Tongue (tissue), 3 donors: ENCODE measurements at places on chromosomes 13 and 19. TPM values are rescaled to one million over a fixed set of nuclear protein-coding genes. Genes with fewer than 3 reads are reported as not detected.

Gene SPIB
- total RNA-seq: 0.10 TPM

Gene SUGP2
- 59.3 TPM for total RNA-seq

Gene FCER2
- total RNA-seq: not detected

Gene OR7A5
- total RNA-seq: not detected

Gene NLRP9
- not detected for total RNA-seq

Gene SIGLEC11
- 0.92 TPM for total RNA-seq

Gene PCDH17
- total RNA-seq: 12.1 TPM

DNA sequence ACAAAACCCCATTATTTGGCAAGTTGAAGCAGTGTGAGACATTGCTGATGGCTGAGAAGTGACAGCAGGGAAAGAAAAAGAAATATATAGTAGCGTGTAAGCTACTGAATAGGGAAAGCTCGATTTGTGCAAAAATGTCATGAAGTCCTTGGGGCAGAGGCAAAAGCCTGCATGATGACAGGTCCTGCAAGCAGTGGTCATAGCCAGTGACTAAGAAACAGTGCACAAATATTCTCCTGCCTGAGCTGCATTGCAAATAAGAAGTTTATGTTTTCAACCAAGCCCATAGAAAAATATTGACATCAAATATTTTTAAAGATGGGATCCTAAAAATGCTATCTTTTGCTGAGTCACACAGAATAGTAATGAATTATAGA is 270.0 kb downstream of the SLITRK6 start:
- DNase-seq: peak; percentile 13

DNA sequence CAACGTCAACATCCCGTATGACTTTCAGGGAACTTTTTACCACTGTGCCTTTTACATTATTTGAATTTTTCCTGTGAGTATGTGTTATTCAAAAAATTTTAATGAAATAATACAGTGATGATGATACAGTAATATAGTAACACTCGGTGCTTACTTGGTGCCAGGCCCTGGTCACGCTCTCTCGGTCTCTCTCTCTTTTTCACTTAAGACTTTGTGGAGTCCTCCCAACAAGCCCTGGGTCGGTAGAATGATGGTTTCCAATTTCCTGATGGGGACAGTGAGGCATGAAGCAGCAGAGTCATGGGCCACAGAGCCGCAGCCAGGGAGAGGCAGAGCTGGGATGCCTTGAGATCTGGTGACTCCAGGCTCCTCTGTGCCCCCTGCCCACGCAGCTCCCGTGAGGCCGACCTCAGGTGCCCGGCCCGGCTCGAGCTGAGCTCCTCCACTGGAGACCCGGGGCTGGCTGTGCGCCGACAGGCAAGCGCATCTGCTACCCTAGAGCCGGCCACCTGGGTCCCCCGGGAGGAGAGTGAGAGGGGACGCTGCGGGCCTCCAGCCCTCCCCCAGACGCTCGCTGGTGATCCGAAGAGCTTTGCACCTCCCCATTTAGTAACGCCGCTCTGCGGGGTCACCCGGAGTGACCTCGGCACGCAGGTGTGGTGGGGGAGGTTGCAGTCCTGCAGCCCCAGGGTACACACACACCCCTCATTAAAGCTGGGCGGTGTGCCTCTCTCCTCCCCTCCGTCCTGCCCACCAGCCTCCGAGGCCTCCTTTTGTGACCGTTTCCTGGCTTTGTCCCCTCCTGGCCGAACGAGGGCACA is 4.4 kb upstream of the SBK3 start:
- DNase-seq: peak; percentile 63

DNA sequence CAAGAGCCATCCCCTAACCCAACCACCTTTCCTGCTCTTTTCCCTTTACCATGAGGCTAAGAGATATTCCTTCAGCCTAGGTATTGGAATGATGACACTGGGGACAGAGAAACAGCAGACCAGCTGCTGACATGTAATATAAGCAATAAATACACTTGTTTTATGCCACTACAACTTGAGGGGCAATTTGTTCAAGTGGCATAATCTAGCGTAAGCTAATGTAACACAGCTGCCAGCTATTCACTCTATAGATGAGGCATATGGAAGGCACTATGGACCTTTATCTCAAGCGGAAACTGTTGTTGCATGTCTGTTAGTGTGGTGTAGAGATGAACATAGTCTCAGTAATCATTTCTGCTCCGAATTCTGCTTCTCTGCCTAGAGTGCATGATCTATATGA is 111.1 kb downstream of the STARD13 start:
- DNase-seq: peak; percentile 58

GRCh38 chr13:40609972-40610726 is 56.3 kb downstream of the FOXO1 start:
- DNase-seq: peak; percentile 29

GRCh38 chr13:32585550-32586079 is 637 bp upstream of the PDS5B start:
- DNase-seq: no peak

GRCh38 chr13:26029581-26030136 is 22.2 kb downstream of the SHISA2 start:
- no peak for DNase-seq

- no peak for DNase-seq
Observed at GRCh38 chr13:101447852-101448251, 4.6 kb upstream of the ITGBL1 start.

GRCh38 chr13:31594056-31594455 is 145.3 kb upstream of the RXFP2 start:
- DNase-seq: no peak

GRCh38 chr13:33051632-33052031 is 35.4 kb downstream of the KL start:
- DNase-seq: no peak

GRCh38 chr19:39474139-39474620 is 6.5 kb upstream of the TIMM50 start:
- DNase-seq: peak; percentile 67

DNA sequence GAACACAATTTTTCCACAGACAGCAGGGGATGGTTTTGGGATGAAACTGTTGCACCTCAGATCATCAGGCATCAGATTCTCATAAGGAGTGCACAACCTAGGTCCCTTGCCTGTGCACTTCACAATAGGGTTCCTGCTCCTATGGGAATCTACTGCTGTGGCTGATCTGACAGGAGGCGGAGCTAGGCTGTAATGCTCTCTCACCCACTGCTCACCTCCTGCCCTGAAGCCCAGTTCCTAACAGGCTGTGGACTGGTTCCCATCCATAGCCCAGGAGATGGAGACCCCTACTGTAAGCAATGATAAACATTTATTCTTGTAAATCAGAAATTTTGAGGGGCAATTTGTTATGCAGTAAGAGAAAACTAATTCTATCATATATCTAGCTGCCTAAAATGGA is 1234.7 kb downstream of the SLITRK1 start:
- DNase-seq: no peak

DNA sequence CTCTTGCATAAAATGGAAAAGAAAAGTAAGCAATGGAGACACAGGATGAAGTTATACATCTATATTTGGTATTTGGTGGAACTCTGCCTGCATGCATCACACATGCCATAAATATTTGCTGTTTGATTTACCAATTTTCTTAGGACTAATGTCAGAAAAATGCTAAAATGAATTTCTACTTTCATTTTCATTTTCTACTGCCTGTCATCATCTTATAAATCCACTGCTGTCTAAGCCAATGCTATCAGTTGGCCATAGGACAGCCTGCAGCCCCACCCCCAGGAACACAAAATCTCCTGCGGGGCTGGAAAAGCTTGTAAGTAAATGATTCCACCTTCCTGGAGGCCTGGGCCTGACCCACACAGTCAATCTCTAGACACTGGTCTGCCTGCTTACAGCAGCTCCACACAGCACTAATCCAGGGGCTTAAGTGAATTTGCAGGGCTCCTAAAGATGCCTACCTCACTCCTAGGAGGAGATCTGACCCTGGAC is 122.0 kb downstream of the ENOX1 start:
- DNase-seq: peak; percentile 38
